ENCODE measurements at places on chromosomes 13 and 19. TPM values are rescaled to one million over a fixed set of nuclear protein-coding genes. Genes with fewer than 3 reads are reported as not detected.

GRCh38 chr13:23621316-23621645, 51.1 kb downstream of the TNFRSF19 start:
- DNase-seq: peak; percentile 53

DNA sequence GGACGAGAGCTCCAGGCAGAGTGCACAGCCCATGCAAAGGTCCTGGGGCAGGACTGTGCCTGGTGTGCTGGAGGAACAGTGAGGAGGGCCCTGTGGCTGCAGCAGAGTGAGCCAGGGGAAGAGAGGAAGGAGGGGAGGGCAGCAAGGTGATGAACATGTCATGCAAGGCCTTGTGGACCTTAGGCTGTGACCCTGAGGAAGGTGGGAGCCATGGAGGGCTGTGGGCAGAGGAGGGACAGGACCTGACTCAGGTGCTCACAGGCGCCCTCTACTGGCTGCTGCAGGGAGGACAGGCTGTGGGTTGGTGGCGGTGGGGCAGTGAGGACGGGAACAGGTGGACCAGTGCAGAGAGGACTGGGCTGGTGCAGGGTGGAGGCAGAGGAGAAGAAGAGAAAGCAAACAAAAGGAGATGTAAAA, 170.3 kb downstream of the PTPRS start:
- no peak for DNase-seq

- no peak for DNase-seq
Observed at GRCh38 chr19:41615207-41615606, 11.7 kb downstream of the CEACAM4 start.

- no peak for DNase-seq
Observed at GRCh38 chr13:86000546-86000945, 201.3 kb upstream of the SLITRK6 start.

- peak; percentile 30 for DNase-seq
Observed at GRCh38 chr13:48624858-48625257, 28.9 kb upstream of the CYSLTR2 start.

DNA sequence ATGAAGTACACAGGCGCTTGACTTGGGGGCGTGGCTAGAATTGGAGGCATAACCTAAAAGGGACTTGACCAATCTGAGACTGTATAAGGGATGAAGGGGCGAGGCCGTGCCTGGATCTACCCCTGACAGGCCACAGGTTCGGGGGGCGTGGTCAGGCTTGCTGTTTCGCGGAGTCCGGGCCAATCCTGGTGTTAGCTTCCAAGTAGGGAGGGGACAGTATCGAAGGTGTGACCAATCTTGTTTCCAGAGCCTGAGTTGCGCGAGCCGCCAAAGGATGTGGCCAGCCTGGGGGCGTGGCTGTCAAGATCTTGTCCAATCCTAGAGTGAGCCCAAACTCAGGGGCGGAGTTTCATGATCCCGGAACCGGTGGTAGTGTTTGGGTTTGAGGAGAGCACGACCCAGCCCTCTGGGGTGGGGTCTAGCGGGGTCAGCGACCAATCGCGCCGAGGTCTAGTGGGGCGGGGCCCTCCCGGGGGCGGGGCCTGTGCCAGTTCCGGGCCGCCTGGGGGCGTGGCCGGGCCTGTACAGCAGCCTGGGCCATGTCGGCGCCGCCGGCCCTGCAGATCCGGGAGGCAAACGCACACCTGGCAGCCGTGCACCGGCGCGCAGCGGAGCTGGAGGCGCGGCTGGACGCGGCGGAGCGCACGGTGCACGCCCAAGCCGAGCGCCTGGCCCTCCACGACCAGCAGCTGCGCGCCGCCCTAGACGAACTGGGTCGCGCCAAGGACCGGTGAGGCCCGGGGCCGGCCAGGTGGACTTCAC, at the start of gene VMAC:
VMAC (plus strand) TSS at position 521 of the 762 bp plus-strand sequence; CDS start at position 540, 19 bp downstream.
- DNase-seq: peak; percentile 100

- DNase-seq: no peak
Observed at GRCh38 chr13:94359875-94360274, 119.6 kb downstream of the DCT start.

GRCh38 chr19:294946-295686, 3.9 kb upstream of the PLPP2 start:
- peak; percentile 39 for DNase-seq

GRCh38 chr13:94061301-94061700, 418.2 kb downstream of the DCT start:
- DNase-seq: peak; percentile 30

DNA sequence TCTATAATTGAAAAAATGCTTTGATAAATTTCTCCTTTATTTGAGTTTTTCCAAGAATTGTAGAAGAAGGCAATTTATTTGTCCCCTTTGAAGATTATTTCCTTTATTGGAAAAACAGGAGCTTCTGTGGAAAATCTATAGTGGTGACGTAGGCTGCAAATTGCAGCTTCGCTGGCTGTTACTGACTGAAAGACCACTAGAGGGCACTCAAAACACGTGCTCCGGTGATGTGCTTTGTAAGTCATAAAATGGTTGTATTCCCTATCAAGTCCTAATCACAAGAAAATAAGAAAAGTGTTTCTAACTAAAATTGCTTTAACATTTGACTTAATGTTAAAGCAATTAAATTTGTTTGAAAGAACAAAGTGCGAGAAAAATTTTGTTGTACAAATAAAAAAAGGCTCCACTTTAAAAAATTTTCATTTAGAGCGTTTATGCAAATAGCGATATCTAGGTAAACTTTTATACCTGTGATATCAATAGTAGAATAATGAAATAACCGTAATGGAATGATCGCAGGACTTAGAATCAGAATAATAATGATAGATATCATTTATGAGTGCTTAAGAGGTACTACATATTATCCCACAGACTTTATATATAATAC, 638.2 kb upstream of the SPRY2 start:
- peak; percentile 65 for DNase-seq

DNA sequence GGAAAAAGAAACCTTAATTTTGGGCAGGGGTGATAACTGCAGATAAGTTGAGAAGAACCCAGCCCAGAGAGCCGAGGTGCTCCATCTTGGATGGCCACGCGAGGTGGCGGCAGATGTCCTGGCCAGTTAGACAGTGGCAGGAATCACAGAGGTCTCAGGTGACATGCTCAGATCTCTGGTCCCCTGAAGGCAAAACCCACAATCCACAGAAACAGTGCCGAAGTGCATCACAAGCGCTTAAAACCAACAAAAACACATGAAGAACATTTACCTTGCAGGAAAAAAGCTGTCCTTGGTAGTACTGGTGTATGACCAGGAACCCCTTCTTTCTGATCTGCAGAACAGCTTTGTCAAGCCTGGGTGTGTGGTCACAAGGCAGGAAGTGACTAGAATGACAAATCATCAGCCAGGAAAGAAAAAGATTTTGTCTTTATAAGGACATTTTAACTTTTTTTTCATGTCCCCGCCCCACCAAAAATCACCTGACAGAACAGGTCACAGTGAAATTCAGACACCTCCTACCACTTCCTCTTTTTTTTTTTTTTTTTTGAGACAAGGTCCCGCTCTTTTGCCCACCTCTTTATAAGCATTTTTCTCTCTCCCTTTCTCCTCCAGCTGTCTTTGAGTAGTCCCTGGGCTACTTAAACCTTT, at the start of gene LCP1:
LCP1 (minus strand) TSS at position 338 of the 651 bp plus-strand sequence. CDS start 22,515 bp downstream, outside the sequence.
- peak; percentile 5 for DNase-seq

The FBN3 gene
- total RNA-seq: not detected

The TMEM238 gene
- 10.6 TPM for total RNA-seq
